ENCODE measurements at places on chromosomes 11 and 22. TPM values are rescaled to one million over a fixed set of nuclear protein-coding genes. Genes with fewer than 3 reads are reported as not detected.

- no peak for DNase-seq
Observed at GRCh38 chr22:45832959-45833580, 143.9 kb downstream of the WNT7B start.

- DNase-seq, result no peak
Observed at GRCh38 chr11:15818132-15818842, 538.1 kb downstream of the SOX6 start.

GRCh38 chr11:16191212-16191867 lies 165.0 kb downstream of the SOX6 start:
- no peak for DNase-seq

DNA sequence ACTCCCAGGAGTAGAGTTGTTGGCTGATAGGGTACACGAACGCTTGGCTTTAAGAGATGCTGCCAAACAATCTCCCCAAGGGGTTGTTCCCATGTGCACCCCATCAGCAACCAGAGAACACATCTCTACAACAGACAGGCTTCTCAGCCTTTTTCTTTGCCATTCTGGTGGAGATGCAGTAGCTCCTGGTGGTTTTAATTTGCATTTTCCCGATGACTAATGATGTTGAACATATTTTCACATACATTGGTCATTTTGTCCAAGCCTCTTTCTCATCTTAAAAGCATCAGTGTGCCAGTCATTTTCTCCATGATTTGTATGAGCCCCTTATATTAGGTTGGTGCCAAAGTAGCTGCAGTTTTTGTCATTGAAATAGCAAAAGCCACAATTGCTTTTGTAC lies 21.8 kb downstream of the DHCR7 start:
- DNase-seq, result no peak

DNA sequence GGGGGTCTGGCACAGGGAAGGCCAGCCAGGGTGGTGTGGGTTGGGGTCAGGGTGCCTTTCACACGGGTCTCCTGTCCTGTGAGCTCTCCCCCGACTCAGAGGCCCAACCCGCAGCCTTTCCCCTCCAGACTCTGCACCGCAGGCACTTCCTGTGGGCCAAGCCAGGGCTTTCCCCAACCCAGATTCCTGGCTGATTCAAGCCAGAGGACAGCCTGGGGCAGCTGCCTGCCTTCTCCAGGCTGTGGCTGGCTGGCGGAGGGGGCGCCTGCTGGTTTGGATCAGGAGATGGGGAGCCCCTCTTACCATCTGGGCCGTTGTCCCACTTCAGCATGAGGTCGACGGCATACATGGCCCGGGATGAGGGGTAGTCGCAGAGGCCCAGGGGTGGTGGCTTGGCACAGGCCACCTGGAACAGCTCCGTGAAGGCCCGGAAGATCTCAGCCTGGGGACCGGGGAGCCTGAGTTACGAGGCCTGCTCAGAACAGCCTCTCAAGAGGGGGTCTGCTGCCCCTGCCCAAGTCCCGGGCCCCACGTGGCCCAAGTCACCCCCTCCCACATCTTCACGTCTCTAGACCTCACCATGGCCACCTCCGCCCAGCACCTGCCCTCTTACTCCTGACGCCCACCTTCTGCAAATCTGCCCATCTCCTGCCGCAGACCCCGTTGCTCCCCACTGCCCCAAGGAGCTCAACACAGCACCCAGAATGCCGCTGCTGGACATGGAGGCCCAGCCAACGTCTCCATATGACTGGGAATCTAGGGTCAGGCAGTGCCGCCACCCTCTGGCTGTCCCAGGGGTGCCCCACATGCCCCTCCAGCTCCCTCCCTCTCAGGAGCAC lies 17.3 kb downstream of the TSPO start:
- DNase-seq, result no peak

DNA sequence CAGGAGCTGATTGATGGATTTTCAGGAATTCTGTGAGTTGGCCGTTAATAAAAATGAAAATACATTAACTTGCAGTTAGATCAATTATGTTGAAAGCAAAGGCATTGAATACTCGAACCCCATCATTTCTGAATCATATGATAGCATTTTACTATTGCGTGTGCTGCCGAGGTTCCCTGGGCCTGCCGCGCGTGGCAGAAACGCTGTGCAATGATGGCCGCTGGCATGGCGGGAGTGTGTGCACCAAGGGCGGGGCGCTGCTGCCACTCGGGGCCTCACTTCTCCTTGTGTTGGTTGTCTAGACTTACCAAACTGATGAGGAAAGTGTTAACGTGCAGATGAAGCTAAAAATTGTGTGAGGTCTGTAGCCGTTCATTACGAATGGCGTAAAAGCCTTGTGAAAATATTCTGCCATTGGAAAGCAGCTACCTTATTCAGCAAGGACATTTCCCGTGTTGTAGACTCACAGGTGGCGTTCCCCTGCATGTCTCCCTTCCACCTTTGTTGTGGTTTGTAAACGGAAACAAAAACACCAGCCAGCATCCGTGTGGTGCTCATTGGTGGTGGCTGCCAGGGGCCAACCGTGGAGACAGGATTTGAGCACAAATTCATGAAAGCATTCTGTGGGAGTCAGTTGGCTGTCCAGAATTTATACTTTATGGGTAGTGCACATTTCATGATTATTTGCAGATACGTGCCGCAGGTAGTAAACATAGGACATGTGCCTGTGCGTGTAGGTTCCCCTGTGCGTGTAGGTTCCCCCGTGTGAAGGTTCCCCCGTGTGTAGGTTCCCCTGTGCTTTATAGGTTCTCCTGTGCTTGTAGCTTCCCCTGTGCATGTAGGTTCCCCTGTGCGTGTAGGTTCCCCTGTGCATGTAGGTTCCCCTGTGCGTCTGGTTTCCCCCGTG lies 5.9 kb upstream of the GRAMD4 start:
- DNase-seq, result no peak

- peak; percentile 73 for DNase-seq
Observed at GRCh38 chr11:117875382-117876058, 938 bp downstream of the FXYD6 start.

DNA sequence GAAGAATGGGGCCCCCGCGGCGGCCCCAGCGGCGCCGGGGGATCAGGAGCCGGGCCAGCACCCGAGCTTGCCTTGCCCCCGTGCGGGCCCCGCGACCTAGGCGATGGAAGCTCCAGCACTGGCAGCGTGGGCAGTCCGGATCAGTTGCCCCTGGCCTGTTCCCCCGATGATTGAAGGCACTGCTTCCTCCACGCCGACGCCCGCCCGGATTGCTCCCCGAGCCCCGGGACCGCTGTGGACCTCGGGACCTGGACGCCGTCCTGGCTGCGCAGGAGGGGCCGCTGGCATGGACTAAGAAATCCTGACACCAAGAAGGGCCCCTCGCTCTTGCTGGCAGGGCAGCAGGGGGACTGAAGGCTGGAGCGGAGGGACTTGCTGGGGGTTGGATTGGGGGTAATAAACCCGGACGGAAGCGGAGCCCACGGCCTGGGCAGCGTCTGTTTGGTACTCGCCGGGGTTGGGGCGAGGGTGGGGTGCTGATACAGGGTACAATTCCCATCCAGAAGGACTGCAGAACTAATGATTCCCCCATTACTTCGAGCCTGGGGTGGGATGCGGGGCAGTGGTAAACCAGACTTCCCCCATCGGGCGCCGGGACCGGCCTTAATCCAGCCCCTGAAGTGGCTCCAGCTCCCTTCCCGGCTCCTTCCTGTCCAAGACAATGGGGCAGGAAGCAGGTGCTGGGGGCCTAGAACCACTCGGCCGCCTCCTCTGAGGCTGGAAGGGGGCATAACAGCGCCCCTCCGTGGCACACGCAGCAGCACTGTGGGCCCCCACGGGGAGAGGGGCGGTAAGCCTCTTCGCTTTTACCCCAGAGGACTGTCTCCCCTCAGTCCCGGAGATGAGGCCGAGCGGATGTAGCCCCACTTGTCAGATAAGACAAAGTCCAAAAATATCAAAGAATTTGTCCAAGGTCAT lies 1.0 kb downstream of the CCDC85B start:
- peak; percentile 83 for DNase-seq

GRCh38 chr11:30436801-30437200 lies 113.9 kb downstream of the ARL14EP start:
- DNase-seq, result no peak

- DNase-seq, result peak; percentile 93
Observed at GRCh38 chr11:87421422-87421821, 383.7 kb downstream of the TMEM135 start.

DNA sequence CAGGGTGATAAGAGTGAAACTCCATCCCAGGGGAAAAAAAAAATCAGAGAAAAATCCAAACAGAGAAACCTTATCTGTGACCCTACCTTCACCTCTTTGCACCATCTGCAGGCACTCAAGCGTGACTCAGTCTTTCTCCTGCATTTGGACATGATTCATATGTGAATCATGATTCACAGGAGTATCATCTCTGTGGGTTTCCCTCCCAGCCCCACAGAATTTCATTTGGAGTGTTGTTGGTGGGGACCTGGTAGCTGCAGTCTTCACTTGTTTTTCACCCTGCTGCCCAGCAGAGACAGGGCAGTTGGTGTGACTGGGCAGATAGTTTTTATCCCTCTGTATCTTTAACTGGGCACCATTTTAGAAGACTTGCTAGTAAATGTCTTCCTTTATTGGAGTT lies 75.7 kb downstream of the DEPDC5 start:
- DNase-seq, result no peak

GRCh38 chr22:30452861-30453260 lies 19.0 kb downstream of the SEC14L3 start:
- DNase-seq, result no peak

DNA sequence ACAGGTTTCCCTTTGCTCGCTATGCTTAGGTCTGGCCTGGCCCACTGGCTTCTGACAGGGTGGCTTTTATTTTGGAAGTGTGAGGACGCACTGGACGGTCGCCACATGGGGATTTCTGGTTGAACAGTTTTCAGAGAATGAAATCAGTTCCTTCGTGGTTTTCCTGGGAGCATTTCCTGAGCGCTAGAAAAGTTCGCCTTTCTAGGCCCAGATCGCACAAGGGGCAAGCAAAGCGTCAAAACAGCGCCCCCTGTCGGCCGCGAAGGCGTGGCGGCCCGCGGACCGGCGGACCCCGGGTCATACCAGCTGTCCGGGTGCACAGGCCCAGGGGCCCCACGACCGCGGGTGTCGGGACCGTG lies 12.7 kb upstream of the CYP2R1 start:
- DNase-seq, result peak; percentile 87

- no peak for DNase-seq
Observed at GRCh38 chr11:67646535-67647336, 3.8 kb downstream of the ACY3 start.

GRCh38 chr22:41229730-41230400 lies 10.9 kb downstream of the CHADL start:
- no peak for DNase-seq

- no peak for DNase-seq
Observed at GRCh38 chr22:50477923-50478322, 3.1 kb upstream of the SBF1 start.

Gene ZNF74
- total RNA-seq, result 94.0 TPM

Gene PRDM11
- total RNA-seq, result 10.4 TPM

Gene SCARF2
- total RNA-seq, result 17.0 TPM

Gene PPME1
- 37.2 TPM for total RNA-seq

Gene MCAM
- total RNA-seq, result 79.5 TPM

Measured in GM23338 (cell line).